Activated T-cell treated with anti-CD3 and anti-CD28 coated beads, Interleukin-2, amount 50 U/mL, for 72 hours (primary cell): ENCODE measurements at places on chromosomes 7 and 10. TPM values are rescaled to one million over a fixed set of nuclear protein-coding genes. Genes with fewer than 3 reads are reported as not detected.

Gene LIPK
- total RNA-seq, result not detected

Gene SPDYE16
- total RNA-seq, result 0.58 TPM

Gene POLD2
- total RNA-seq, result 138 TPM

Gene TLX1
- total RNA-seq, result not detected
